ENCODE measurements at places on chromosomes 1 and 21. TPM values are rescaled to one million over a fixed set of nuclear protein-coding genes. Genes with fewer than 3 reads are reported as not detected.

DNA sequence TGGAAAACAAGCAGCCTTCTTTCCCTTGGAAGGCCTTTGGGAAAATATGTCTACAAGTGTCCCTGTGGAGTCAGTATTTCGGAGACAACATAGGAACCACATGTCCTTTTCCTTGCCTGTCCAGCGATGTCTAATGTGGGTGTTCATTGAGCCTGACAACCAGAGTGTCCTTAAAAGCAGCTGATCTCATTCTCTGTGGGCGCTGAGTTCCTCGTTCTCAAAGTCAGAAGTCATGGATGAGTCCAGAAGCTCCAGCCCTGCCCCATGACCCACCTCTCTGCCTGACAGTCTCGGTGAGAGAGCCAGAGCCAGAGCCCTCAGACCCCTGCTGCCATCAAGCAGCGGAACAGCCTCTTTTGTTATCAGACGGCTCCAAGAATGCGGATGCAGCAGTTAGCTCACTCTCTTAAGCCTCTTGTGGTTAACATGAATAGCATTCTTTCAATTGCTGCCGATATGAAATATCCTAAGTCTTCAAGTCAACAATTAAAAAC is 329.2 kb downstream of the TGFB2 start:
- DNase-seq = no peak

- no peak for DNase-seq
Measured at GRCh38 chr1:76264642-76265041, 190.1 kb downstream of the ST6GALNAC3 start.

GRCh38 chr1:88455621-88456256 is 228.3 kb upstream of the PKN2 start:
- DNase-seq = no peak

DNA sequence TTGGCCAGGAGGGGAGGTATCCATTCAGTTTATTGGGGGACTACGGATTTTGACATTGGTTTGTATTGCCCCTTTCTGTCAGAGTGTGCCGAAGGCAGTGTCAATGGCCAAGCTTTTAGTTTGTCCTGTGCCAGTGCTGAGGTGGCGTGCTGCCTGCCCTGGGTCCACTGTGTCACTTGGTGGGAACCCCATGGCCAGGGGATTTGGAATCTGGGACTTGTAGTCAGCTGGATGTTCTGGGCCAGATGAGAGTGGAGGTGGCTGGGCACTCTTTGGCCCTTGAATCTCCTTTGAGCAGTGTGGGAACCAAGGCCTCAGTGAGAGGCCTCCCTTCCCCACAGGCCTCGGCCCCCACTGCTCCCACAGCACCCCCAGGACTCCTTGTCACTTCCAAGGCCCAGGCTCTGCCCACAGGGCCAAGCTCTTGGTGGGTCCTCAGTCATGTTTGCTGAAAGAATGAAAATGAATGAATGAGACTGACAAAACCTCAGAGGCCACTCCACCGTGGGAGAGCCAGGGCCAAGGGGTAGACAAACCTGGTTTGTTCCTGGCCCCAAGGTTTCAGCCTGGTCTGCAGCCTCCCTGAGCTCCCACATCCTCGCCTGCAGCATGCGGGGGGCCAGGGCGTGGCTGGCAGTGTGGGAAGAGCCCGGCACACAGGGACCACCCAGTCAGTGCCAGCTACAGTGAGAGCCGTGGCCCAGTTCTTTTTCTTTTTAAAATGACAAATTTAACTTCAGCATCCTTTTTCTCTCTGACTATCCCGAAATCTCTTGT is 412.2 kb downstream of the MATN1 start:
- no peak for DNase-seq

- DNase-seq = no peak
Measured at GRCh38 chr1:42006836-42007235, 88.1 kb upstream of the HIVEP3 start.

GRCh38 chr1:16180291-16180824 is 24.5 kb upstream of the EPHA2 start:
- DNase-seq = no peak

DNA sequence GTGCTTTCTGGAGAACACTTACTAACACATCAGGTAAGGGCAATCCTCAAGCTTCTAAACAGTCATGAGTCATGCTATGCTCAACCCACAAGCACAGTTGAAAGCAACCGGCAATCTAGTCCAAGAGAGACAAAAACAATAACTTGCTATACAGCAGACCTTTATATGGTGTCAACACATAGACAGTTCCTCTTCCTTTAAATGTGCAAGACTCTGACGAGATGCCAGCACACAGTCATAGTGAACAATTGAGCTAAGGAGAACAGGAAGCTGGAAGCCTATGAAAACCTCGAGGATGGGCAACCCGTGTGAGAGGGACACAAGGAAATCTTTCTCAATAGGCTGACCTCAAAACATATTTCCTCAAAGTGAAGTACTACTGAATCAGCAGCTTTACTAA is 5.3 kb downstream of the ADIPOR1 start:
- DNase-seq = no peak

DNA sequence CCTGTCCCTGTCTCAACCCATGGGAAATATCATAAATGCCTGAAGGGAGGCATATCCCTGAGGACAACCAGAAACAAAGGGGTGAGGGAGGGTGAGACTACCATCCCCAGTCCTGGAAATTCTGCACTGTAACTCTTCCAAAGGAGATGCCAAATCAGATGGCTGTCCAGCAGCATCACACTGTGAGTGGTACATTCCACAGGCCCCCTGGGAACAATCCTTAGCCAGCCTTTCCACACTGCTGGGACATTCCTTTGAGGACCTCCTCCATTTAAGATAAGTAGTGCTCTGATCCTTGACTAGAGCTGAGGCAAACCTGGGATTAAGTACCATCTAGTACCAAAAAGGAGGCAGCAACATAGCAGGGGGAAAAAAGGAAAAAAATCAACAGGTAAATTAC is 10.7 kb downstream of the IVL start:
- no peak for DNase-seq

- no peak for DNase-seq
Measured at GRCh38 chr1:62720946-62721554, 32.9 kb upstream of the DOCK7 start.

- DNase-seq = no peak
Measured at GRCh38 chr1:225813214-225813964, 3.5 kb downstream of the EPHX1 start.

DNA sequence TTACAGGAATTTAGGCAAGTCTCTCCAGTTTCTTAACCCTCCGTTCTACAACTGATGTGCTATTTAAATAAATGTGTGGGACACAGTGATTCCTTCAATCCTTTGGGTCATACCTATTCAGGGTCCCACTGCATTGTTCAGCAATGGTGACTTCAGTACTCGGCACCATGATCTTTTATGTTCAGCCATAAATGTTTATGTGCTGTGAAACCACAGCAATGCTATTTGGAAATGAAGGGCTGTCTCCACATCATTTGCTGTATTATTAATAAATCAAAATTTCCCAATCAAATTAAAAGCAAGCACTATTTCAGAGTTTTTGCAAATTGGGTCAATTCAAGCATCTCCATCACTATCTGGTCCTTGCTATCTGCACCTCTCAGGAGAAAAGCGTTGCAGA is 84.8 kb downstream of the NR5A2 start:
- no peak for DNase-seq

GRCh38 chr1:48619539-48619938 is 147.5 kb upstream of the SPATA6 start:
- no peak for DNase-seq

DNA sequence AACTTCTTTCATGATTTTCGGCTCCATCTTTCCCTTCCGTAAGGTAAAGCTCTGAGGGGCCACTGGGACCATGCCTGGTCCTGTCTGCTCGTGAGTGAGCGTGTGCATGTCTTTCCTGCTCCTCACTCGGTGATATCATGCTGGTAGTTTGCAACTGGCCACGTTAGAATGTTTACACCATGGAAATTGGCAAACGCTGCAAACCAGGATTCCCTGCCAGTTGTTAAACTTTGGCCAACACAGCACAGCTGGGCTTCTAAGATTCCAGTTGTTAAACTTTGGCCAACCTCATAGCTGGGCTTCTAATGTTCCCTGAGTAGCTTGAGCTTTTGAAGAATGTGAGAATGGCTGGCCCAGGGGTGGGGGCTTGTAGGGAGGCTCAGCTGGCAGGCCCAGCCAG is 68.0 kb upstream of the ACTL8 start:
- no peak for DNase-seq

GRCh38 chr1:160205242-160206035 is at the start of gene PEA15:
Gene PEA15 (plus strand): TSS chr1:160205384. CDS start chr1:160211545, 6,161 bp downstream.
- no peak for DNase-seq

- DNase-seq = no peak
Measured at GRCh38 chr1:111476761-111477309, 3.1 kb downstream of the C1orf162 start.

DNA sequence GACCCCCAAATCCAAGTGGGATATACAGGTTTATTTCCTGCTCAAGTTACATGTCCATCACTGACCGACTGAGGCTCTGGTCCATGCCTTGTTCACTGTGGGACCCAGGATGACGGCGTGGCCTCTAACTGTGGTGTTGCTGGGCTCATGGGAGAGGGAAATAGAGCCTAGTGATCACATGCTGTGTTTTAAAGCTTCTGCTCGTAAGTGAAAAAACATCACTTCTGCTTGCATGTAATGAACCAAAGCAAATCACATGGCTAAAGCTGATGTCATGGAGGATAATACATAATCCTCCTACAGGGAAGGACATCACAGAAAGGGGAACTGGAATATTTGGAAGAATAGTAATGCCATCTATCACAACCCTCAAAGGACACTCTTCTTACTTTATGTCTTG is 107.6 kb downstream of the FASLG start:
- DNase-seq = no peak

DNA sequence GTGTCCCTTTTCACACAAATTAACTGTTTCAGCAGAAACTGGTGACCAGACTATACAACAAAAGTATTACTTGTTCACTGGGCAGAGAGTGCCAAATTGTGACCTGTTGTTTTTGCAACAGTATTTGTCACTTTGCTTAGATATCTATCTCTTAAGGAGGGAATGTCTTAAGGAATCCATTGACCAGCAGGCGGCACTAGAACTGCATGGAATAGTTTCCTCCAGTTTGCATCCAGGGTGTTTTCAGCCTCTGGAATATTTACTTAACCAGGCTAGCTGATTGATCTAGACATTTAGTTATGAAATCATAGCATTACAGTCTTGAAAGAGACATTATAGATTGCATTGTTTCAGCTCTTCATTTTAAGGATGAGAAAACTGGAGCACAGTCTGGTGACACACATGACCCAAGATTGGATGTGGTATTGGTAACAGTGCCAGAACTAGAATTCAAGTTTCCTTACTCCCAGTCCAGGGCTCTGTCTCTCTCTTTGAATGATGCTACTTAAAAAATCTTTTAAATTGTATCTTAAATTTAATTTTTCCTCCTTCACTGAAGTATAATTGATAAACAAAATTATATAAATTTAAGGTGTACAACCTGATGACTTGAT is 16.9 kb downstream of the RPTN start:
- DNase-seq = no peak

Gene DNM3
- total RNA-seq = 11.7 TPM

Gene SEC16B
- 8.6 TPM for total RNA-seq

Gene TSPAN2
- 55.4 TPM for total RNA-seq

Gene SH2D1B
- 0.37 TPM for total RNA-seq

Gene RGS8
- 0.05 TPM for total RNA-seq

Gene NTMT2
- total RNA-seq = 0.48 TPM
